Stimulated activated CD8-positive, alpha-beta memory T cell treated with anti-CD3 and anti-CD28 coated beads, Interleukin-7, amount 100 ng/mL, for 4 hours (primary cell): ENCODE measurements at places on chromosomes 6 and 20.

DNA sequence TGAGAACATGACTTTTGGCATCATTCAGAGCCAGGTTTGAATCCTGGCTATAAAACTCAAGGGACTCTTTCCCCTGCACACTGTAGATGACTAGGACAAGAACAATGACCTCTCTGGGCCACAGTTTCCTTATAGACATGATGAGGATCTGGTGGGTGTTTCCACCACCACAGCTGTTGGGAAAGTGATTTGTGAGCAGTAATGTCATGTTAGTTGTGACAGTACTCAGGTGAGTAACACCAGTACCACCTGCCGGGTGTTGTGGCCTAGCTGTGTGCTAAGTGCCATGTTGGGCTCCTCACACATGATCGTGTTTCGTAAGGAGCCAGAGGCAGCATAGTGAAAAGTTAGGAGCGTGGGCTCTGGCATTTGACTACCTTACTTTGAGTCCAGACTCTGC, 24.1 kb downstream of the HM13 start:
- DNase-seq, result no peak

DNA sequence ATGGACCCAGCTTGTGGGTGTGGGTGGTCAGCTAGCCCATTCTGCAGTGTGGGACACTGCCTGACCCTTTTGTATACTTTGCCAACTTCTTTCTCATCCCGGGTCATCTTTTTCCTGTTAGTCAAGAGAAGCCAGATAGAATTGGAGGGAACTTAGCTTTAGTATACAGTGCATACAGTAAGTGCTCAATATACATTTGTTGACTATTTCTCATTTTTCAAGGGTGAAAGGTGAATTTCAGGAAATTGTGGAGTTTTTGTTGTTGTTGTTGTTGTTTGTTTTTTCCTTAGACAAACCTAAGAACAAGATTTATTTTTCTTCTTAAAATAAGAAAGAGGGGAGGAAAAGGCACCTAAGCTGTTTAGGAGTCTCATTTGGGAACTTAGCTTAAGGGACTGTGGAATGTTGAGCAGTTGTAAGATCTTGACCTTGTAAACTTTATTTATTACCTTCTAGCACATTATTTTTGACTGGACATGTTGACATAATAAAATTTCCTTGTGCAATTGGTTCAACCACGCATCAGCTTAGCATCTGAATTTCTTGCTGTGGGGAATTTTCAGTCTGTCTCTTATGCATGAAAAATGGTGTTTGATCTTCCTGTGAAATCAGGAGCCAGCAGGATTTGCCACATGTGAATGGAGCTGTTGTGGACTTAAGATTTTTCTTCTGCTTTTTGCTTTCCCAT, 113.6 kb downstream of the ARID1B start:
- DNase-seq, result no peak

- no peak for DNase-seq
Measured at GRCh38 chr20:19868441-19868840, 110.4 kb downstream of the RIN2 start.

- no peak for DNase-seq
Measured at GRCh38 chr6:158285656-158286021, 26.6 kb upstream of the TULP4 start.

DNA sequence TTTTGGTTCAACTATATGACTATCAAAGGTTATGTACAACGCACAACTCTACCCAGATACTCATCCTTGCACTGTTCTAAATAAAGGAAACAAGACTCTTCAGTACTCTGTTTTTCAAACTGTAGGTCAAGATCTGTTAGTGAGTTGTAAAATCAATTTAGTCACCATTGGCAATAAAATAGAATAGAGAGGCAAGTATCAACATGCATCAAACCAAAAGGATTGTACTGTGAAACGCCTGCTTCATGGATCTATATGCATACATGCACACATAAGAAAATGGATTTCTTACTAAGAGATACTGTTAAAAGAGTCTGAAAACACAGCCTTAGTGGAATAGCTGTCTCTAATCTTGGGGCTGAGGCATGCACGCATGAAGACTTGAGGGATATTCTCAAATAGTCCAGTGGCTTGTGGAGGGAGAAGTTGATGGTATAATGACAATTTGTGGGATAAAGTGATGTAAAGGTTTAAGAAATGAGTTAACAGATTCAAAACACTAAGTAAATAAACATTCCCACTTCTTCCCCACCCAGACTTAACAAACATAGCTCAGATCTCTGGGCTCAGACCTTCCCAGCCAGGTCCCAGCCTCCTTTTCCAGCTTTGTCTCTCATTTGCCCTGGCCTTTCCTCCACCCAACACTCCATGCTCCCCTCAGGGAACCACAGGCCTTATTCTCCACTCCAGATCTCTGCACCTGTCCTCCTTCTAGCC, 10.7 kb upstream of the LZTS3 start:
- DNase-seq, result no peak

DNA sequence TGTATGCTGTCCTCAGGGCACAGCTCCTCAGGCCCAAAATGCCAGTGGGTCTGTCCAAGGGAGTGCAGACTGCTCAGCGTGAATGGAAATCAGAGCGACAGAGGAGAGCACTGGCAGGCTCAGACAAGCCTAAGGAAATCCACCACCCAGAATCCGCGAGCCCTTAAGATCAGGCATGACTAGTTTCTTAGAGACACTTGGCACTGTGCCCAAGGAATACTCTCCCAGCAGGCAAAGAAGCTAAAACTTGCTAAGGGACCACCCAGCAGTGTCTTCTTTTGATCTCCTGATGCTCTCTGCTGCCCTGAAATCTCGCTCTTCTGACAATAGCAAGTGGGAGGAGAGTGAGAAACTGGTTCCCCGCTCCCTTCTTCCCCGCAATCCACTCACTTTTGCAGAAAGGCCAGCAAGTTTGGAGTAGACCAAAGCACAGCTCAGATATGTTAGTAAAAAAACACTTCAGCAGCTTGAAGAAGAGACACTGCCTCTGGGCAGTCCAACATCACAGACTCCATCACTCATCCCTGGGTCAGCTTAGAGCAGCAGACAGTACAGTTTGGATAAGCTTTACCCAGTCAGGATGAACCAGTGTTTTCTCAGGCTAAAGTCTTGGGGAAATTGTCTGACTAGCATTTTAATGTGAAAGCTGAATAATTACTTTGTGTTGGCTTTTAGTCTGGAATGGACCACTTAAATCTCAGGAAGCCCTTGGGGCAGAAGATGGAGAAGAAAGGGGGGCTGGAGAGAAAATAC, 32.4 kb downstream of the TRAF3IP2 start:
- no peak for DNase-seq

DNA sequence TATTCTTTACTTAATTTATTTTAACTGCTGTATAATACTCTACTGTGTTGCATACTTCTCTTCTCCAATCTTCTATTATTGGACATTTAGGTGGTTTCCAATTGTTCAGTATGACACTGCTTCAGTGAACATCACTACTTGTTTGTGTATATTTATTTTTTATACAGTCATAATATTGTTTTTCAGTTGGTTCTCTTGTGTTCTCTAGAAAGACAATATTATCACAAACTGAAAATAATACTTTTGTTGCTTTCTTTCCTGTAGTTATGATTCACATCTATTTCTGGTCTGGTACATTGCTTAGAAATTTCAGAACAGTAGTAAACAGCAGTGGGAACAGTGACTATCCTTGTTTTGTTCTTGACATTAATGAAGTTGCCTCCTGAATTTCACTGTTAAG, 62.8 kb upstream of the GTSF1L start:
- DNase-seq, result no peak

- DNase-seq, result no peak
Measured at GRCh38 chr6:119128252-119128912, 49.9 kb upstream of the FAM184A start.

- no peak for DNase-seq
Measured at GRCh38 chr20:401682-402495, 6.2 kb upstream of the RBCK1 start.

DNA sequence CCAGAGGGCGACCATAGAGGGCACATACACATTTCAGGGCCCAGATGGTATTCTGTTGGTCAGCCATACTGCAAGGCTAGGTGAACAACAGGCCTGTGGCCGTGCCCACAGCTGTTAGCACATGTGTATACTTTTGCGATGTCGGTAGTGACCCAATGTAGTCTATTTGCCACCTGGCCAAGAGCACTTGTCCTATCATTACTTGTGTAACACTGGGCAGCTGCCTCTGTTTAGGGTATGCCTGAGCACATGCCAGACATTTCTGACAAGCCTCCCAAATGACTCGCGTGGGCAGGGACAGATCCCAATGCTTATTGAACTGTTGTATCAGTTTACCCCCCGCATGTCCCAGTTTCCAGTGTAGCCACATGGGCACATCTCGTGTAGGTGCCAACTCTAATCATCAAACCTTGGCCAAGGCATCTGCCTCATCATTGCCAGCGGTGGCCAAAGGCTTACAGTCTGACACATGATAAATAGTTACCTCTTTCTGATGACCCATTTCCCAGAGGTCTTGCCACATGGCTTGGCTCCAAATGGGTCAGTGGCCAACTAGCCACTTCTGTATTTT, 74.4 kb upstream of the FBXL4 start:
- no peak for DNase-seq

DNA sequence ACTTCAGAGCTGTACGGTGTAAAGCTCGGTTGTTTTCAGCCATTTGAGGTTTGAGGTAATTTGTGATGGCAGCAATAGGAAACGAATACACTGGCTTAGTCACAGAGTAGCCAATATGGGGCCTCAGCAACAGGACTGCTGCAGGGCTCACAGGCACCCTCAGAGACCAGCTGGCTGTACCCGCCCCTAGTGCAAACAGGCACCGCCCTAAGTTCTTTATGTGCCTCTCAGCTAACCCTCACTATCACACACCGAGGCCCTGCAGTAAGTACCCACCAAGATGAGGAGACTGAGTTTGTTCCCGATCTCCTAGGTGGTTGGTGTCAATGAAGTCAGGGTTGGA, 11.2 kb upstream of the SERPINB9 start:
- no peak for DNase-seq

DNA sequence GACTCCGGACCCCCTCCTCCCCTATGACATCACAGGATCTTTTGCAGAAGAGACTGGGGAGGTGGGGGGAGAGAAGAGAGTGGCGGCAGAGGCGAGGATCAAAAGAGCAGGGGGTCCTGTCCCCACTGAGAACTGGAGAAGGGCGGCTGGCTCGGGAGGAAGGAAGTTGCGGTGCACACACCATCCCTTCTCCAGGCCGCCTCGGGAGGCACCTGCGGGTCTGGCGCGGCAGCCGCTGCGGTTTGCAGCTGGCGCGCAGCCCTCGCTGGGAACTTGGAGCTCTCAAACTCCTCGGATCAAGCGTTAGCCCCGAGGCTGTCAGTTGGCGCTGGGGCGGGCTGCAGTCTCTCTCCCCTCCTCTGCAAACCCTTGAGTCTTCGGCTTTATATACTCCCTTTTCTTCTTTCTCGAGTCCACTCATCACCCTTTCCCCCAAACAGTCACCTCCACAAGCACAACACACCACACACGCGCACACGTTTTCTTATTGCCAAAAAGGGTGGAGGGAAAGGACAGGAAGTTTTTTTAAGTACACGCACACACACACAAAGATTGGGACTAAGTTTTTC, 180.7 kb downstream of the TBXT start:
- no peak for DNase-seq

GRCh38 chr6:113824411-113824810, 32.7 kb upstream of the MARCKS start:
- DNase-seq, result no peak

- DNase-seq, result peak; percentile 5
Measured at GRCh38 chr6:44002067-44002592, 125.1 kb downstream of the MRPL14 start.

- no peak for DNase-seq
Measured at GRCh38 chr20:11451793-11452291, 465.9 kb upstream of the BTBD3 start.

DNA sequence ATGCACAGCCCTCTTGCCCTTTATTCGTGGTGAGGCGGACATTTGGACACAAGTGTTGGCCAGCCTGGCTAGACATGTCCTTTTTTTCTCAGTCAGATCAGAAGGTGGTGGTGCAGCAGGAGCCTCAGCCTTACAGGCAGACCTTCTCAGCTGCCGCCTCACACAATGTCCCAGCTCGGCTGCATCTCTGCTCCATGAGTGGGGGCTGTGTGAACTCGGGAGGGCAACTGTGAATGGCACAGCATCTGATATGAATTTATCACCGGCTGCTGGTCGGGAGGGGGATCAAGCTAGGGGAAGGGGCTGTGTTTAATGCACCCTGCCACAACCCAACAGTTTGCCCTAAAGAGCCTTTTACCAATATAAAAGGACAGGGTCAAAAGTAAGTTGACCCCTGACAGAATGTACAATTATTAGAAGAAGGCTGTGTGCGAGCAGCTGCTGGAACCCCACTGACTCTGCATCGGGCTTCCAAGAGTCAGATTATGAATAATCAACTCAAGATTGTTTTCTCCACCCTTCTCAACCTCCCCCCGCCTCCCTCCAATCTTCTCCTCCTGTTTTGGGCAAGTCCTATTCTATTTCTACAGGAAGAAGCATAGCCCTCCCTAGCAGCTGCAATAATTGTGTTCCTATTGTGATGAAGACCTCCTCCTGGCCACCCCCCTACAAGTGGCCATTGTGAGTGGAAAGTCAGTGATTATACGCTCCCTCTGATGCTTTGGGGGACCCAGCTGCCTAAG, 245.2 kb downstream of the PKHD1 start:
- DNase-seq, result no peak
